Activated CD8-positive, alpha-beta memory T cell treated with anti-CD3 and anti-CD28 coated beads for 48 hours (primary cell): ENCODE measurements at places on chromosomes 13 and 19.

DNA sequence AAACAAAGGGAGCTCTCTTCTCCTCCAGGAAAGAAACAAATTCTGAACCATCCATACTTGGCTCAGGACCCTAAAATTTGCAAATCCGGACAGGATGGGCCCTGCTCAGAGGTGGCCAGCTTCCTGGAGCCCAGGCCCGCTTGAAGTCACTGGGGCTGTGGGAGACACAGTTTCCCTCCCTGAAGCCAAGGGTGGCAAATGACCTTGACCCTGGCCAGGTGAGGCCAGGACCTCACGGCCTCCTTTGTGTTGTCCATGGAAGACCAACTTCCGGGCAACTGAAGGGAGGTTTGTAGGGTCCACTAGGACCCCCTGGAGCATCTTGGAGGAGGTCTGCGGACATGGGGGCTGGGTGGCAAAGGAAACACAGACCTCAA is 5.5 kb downstream of the NANOS3 start:
- no peak for DNase-seq

DNA sequence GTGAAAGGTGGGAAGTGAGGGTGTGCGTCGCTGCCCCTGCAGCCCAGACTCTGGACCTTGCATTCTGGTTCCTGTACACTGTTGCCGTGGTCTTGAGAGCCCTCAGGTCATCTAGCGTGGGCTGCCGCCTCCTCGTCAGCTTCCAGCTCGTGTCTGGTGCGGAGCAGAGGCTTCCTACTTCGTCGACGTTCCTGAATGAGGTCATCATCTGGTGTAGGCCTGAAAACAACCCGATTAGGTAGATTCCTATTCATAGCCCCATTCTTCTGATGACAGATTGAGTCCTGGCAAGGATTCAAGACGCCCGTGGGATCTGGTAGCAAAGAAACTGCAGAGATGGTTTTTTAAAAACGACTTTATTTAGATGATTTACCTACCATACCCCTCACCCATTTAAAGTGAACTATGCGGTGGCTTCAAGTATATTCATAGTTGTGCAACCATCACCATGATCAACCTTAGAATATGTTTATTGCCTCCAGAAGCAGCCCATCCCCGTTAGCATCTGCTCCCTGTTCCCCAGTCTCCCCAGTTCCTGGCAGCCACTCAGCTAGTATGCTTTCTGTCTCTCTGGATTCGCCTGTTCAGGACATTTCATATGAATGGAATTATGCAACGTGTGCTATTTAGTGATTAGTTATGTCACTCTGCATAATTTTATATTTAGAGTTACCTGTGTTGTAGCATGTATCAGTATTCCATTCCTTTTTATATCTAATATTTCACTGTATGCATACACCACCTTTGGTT is 13.8 kb downstream of the NAXD start:
- no peak for DNase-seq

DNA sequence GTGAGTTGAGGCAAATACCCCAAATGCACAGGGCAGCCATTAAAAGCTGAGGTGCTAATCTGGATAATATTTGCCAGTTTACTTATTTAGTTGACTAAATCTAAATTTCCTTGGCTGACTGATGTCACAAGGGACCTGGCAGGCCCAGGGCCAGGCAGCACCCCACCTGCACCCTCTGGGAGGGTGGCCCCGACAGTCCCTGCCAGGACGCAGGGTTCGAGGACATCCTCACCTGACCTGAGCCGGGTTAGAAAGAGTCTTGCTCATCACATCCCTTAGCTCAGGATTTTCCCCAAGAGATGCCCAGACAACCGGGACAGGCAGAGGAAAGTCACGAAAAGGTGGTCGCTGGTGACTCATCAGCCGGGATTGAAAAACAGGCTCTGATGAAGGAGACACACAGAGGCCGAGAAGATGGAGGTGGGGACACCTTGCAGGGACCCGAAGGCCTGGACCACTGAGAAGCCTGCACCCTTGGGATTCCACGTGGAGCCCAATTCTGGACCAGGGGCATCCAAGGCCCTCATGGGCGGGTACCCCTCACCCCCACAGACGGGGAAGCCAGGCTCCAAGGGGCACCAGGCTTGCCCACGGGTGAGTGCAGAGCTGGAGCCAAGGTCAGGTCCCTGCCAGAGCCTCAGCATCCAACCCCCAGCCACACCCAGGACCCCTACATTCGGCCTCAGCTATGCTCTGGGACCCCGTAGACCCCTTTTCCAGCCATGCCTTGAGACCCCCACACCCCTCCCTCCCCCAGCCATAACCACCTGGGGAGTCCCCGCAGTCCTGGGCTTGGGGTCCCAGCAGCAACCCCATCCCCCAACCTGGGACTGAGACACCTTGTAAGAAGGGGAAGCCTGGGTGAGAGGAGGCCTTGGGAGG is 103.2 kb downstream of the SOX1 start:
- no peak for DNase-seq

GRCh38 chr19:50224986-50225747 is 21.7 kb downstream of the MYH14 start:
- DNase-seq: no peak

DNA sequence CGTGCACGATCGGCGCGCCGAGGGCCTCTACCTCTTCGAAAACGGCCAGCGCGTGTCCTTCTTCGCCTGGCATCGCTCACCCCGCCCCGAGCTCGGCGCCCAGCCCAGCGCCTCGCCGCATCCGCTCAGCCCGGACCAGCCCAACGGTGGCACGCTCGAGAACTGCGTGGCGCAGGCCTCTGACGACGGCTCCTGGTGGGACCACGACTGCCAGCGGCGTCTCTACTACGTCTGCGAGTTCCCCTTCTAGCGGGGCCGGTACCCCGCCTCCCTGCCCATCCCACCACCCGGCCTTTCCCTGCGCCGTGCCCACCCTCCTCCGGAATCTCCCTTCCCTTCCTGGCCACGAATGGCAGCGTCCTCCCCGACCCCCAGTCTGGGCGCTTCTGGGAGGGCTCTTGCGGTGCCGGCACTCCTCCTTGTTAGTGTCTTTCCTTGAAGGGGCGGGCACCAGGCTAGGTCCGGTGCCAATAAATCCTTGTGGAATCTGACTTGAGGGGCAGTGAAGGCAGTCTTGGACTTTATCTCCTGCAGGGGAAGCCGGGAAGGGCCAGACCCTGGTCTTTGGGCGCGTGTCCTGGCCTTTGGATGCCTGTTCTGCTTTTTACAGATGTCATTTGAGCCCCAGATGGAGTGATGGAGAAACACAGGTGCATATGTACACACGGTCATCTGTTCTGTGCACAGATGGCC is 2.2 kb downstream of the CLEC11A start:
- no peak for DNase-seq

- no peak for DNase-seq
Observed at GRCh38 chr19:51066393-51067186, 1.7 kb upstream of the KLK13 start.

DNA sequence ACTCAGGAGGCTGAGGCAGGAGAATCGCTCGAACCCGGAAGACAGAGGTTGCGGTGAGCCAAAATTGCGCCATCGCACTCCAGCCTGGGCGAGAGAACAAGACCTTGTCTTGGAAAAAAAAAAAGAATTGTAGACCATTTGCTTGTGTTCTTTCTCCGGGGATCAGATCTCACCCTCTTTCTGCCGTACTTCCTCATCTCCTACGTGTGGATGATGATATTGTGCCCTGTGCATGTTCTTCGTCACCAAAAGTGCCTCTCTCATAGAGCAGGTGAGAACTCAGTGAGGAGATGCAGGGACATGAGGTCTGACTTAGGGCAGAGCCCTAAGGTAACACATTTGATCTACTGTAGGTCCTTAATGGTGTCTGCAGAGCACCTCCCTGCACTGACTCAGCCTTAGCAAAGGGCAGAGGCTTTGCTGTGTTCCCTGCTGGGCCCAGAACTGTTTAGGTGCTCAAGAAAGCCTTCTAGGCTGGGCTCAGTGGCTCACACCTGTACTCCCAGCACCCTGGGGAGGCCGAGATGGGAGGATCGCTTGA is 1.3 kb downstream of the APOC2 start:
- DNase-seq: no peak

DNA sequence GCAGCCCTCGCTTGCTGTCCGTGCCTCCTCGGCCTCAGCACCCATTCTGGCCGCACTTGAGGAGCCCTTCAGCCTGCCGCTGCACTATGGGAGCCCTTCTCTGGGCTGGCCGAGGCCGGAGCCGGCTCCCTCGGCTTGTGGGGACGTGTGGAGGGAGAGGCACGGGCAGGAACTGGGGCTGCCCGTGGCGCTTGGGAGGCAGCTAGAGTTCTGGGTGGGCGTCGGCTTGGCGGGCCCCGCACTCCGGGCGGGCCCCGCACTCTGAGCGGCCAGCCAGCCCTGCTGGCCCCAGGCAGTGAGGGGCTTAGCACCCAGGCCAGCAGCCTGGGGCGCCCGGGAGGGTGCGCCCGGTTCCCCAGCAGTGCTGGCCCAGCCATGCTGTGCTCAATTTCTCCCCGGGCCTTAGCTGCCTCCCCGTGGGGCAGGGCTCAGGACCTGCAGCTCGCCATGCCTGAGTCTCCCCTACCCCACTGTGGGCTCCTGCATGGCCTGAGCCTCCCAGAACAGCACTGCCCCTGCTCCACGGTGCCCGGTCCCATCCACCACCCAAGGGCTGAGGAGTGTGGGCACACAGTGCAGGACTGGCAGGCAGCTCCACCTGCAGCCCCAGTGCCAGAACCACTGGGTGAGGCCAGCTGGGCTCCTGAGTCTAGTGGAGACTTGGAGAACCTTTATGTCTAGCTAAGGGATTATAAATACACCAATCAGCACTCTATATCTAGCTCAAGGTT is 240.0 kb upstream of the PRR20A start:
- no peak for DNase-seq

DNA sequence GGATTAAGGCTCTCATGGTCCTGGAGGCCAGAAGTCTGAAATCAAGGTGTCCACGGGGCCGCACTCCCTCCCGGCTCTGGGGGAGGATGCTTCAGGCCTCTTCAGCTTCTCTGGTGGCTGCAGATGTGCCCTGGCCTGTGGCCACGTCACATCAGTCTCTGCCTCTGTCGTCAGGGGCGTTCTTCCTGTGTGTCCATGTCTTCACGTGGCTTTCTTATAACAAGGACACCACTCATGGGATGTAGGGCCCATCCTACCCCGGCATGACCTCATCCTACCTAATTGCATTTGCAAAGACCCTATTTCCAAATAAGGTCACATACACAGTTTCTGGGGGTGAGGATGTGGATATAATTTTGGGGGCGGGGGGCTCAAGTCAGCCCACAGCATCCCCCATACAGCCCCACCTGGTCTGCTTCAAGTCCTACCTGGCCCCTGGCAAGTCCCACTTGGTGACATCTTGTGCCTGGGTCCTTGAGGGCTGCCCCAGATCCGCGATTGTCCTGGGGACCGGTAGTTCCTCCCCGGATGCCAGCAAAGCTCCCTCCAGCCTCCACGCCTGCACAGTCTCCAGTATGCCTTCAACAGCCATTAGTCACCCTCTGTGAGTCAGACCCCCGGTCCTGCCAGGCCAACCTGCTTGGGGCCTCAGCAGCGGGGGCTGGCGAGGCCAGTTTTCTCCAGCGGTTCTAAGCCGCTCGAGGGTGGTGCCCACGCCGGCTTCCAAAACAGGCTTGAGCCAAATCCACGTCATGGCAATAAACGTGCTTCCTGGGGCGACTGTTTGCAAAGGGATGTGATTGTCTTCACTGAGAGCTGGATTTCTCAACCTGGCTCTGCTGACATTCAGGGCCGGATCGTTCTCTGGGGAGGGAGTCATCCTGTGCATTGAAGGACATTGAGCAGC is 32.2 kb downstream of the MYO9B start:
- no peak for DNase-seq

DNA sequence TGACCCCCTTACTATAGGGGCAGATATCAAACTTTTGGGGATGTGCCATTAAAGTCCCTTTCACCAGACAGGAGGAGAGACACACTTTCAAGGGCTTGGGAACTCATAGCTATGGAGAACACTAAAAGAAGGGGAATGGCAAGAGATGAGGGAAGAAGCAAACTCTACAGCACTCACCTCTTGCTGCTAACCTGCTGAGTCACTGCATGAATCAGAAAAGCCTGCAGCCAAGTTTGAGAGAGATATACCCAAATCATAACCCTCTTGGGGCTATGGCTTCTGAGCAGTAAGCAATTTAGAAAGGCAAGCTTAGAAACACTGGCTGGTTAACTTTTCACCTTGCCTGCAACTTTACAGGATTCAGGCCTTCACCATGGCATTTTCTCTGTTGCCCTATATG is 1028.0 kb downstream of the UQCRFS1 start:
- DNase-seq: no peak

DNA sequence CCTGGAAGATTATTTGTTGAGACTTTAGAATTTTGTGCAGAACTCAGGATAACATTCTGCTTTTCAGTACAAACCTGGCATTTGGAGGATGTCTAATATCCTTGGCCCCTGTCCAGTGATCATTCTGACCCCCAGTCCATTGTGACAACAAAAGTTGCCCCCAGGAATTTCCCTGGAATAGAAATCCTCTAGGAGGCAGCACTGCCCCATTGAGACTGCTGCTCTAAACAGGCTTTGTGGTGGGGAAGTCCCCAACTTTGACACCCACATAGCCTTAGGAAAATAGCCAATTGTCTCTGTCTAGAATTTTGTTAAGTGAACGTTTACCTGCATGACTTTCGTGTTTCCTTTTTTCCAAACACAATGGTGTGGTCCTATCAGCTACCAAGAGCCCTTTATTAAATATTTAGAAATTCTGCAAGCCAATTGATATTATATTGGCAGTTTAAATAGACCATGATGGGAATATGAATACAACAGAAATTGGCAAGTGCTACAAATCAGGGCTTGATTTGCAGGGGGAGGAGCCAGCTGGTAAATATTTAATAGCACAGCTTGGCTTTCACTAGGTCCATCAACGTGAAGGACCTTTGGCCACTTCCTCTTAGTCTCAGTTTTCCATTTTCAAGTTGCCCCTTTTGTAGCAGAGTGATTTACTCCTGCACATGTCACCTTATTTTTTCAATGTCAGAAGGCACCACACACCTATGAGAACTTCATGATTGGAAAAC is 451.7 kb downstream of the EFNB2 start:
- no peak for DNase-seq

GRCh38 chr19:20660473-20661140 is 764 bp downstream of the ZNF626 start:
- no peak for DNase-seq

GRCh38 chr19:17681505-17682125 is 6.5 kb downstream of the UNC13A start:
- no peak for DNase-seq

GRCh38 chr13:25633093-25633492 is 261.3 kb downstream of the ATP8A2 start:
- DNase-seq: no peak

DNA sequence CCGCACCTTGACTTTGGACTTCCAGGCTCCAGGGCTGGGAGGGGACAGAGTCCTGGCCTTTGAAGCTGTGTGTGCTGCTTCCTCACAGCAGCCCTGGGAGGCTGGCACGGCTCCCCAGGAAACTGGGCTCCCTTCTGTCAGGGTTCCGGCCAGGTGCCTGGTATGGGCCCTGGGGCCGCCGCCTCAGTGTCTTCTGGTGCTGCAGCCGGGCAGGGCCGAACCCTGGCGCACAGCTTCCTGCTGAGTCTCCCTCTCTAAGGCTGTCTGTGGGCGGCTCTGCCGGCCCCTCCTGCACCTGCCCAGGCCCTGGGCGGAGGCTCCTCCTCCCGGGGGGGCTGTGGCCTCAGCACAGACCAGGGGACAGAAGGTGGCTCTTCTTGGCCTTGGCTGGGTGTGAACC is 32.4 kb downstream of the GPX4 start:
- no peak for DNase-seq
